ENCODE measurements at places on chromosomes 5 and 9.

DNA sequence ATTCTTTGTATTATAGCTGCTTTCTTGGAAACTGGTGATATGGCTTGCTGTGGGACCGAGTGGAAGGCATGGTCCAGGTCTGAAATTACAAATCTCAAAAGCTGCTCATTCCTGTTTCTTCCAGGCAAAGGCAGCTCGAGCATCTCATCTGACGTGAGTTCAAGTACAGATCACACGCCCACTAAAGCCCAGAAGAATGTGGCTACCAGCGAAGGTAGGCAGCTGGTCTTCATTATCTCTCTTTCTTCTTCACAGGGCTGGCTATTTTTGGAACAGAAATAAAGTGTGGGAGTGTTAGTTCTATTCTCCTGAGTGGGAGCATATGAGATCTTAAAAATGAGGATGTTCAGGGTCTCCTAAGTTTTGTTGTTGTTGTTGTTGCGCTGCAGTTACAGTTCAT, 115.9 kb downstream of the FBXL7 start:
- DNase-seq = no peak

DNA sequence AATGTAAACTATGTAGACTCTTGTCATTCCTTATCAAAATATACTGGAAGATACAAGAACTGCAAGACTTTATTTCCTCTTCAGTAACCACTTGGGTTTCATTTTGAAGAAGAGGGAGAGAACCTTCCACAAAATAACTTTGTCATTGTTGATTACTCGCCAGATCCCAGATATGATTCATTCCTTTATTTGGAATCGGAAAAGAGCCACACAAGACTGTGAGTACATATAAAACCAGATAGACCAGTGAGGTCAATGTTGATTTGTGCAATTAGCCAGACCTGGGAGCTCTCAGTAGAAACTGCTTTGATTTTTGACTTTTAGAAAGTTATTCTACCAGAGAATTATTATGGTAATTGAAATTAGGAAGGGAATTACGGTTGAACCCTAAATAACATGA, 146.1 kb downstream of the TMEM167A start:
- DNase-seq = no peak

GRCh38 chr5:159671886-159672285, 244.4 kb upstream of the ADRA1B start:
- no peak for DNase-seq

GRCh38 chr5:175885813-175886212, 14.4 kb downstream of the CPLX2 start:
- DNase-seq = no peak

DNA sequence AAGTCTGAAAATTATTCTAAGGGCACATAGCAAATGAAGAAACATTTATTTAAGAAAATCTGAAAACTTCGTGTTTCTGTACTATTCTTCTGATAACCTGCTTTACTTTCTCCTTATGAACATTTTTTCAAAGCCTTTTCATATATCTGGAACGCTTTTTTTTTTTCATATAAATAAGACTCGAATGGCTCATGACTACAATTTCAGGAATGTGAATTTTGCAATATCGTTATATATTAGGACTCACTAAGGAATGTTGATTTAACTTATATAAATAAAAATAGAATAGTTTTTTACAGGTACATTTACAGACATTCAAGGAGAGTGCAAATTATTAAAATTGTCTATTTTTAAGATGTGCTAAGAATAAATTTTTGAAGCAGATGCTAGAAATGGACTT, 42.9 kb downstream of the GPBP1 start:
- DNase-seq = no peak

DNA sequence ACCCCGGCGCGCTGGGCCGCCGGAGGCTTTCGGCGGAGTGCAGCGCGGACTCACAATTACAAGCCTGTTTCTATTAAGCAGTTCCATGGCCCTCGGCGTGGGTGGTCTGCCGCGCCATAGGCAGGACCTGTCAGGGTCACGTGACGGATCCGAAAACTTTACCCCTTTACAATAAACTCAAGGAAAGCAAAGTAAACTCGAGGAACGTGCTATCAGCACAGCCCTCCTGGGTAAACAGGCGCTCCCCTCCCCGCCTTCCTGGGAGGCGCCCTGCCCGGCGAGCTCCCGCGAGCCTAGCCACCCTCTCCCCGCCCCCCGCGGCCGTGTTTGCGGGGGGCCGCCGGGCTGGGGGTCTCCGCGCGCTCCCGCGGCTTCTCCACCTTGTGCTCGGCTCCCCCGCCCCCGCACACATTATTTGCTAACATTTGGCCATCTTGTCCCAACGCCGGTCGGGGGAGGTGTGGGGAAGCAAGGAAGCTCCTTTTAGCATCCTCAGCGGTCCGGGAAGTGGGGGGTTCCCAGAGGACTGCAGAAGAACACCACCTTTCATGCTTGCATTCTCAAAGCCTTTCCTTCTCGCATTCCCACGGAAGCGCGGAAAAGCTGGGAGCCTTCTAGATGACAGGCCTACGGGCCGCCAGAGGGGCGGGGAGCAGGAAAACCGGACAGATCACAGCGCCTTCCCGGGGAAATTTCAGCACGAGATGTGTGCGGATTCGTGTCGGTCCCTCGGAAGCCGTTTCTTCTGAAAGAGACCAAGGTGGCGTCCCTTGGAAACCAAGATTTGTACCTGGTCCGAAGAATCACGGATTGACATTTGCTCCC, at the start of gene PTCH1:
Gene PTCH1, minus strand, starts transcription at position 238 of the 825 bp plus-strand sequence.
- DNase-seq = no peak

GRCh38 chr9:117245175-117245829, 169.6 kb downstream of the ASTN2 start:
- DNase-seq = no peak

- no peak for DNase-seq
These were observed 5.6 kb upstream of the PPP2R2B start for GRCh38 chr5:146884066-146884626.

GRCh38 chr9:112012026-112012902, 115.7 kb downstream of the UGCG start:
- DNase-seq = peak; percentile 83

DNA sequence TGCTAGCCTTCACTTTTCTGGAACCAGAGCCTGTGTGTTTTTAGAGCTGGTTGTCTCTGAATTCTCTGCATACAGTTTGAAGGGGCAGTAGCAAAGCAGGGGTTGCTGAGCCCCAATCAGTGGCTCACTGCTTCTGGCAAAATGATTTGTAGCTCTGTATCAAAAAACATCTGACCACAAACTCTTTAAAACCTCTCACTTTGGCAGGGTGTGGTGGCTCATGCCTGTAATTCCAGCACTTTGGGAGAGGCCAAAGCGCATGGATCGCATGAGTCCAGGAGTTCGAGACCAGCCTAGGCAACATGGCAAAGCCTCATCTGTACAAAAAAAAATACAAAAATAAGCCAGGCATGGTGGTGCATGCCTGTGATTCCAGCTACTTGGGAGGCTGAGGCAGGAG, 28.3 kb upstream of the APC start:
- DNase-seq = no peak

GRCh38 chr9:69036309-69036708, 757 bp downstream of the FXN start:
- peak; percentile 49 for DNase-seq

DNA sequence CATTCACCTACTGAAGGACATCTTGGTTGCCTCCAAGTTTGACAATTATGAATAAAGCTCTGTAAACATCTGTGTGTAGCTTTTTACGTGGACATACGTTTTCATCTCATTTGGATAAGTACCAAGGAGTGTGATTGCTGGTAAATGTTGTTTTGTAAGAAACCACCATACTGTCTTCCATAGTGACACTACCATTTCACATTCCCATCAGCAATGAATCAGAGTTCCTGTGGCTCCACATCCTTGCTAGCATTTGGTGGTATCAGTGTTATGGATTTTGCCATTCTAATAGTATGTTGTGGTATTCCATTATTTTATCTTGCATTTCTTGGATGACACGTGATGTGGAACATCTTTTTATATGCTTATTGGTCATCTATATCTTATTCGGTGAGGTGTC, 78.4 kb upstream of the RASGRF2 start:
- no peak for DNase-seq
